Left ventricle myocardium superior (tissue), 1 donor: ENCODE measurements at places on chromosomes 5 and 9. TPM values are rescaled to one million over a fixed set of nuclear protein-coding genes. Genes with fewer than 3 reads are reported as not detected.

Gene BTNL3
- not detected for total RNA-seq

GRCh38 chr5:161183559-161183958, 331.5 kb upstream of the ATP10B start:
- no peak for DNase-seq

- no peak for DNase-seq
These were observed 113.9 kb upstream of the SLC12A2 start for GRCh38 chr5:127969651-127970050.

- no peak for DNase-seq
These were observed at the start of gene TIFAB for GRCh38 chr5:135452321-135453030. Gene TIFAB (minus strand): TSS chr5:135452351. CDS start chr5:135449939, 2,412 bp downstream.

- DNase-seq, result no peak
These were observed 35.9 kb downstream of the SPZ1 start for GRCh38 chr5:80355686-80356085.

DNA sequence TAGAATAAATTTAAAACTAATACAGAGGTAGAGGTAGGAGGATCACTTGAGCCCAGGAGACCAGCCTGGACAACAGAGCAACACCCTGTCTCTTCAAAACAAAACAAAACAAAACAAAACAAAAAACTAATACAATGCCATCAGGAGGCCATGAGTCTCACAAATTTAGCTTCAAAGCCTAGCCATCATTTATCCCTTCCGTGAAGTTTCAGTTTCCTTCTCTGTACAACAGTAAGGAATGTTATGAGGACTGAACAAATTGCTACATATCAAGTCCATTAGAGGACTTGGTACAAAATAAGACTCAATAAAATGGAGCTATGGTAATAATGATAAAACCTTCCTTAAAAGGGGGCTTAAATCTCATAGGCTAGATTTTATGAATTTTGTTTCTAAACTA, 60.8 kb downstream of the MAPKAP1 start:
- no peak for DNase-seq
